GM04504 (cell line): ENCODE measurements at places on chromosomes 7 and 10.
A peak's percentile ranks its signal among the peaks of the same experiment; 100 is the strongest.

GRCh38 chr10:113108194-113108835, 158.3 kb downstream of the TCF7L2 start:
- no peak for DNase-seq

- no peak for DNase-seq
Measured at GRCh38 chr7:72307566-72307965, 104.6 kb downstream of the CALN1 start.

GRCh38 chr7:92914645-92915044, 78.3 kb upstream of the CDK6 start:
- DNase-seq = no peak

- DNase-seq = no peak
Measured at GRCh38 chr7:36438211-36438610, 48.5 kb downstream of the ANLN start.

- DNase-seq = no peak
Measured at GRCh38 chr10:116947841-116948529, 57.0 kb downstream of the SHTN1 start.

DNA sequence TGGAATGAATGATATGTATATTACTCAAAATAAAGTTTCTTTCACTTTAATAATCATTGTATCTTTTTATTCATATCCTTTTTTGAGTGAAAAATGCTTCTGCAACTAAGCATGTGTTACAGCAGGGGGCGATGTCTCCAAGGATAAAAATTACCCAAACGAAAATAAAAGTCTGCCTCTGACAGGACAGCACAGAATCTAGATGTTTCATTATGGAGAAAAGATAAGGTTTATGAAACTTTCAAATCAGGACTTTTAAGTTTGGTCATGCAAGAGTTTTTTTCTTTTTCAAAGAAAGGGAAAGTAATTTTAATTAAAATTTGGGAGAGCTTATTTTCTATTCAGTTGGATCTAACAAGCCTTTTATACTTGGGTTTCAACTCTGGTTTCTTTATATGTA, 48.4 kb downstream of the TES start:
- peak; percentile 40 for DNase-seq

DNA sequence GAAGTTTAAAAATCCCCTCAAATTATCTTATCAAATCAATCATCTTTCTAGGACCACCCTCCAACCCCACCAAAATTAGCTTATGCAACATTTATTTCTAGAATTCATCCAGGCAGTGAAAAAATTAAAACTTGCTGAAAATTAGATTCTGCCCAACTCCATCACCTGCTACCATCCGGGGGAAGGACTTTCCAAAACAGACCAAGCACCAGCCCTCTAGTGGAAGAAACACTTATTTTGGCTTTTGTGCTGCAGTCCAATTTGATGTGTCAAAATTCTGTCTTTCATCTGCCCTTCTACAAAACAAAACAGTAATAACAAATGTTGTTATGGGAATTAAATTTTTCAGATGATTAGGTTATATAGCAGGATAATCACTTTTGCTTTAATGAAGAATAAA, 35.1 kb downstream of the GCC1 start:
- DNase-seq = no peak

GRCh38 chr10:113300617-113301016, 252.2 kb upstream of the HABP2 start:
- no peak for DNase-seq

GRCh38 chr10:85620807-85621206, 745.8 kb downstream of the GRID1 start:
- no peak for DNase-seq

DNA sequence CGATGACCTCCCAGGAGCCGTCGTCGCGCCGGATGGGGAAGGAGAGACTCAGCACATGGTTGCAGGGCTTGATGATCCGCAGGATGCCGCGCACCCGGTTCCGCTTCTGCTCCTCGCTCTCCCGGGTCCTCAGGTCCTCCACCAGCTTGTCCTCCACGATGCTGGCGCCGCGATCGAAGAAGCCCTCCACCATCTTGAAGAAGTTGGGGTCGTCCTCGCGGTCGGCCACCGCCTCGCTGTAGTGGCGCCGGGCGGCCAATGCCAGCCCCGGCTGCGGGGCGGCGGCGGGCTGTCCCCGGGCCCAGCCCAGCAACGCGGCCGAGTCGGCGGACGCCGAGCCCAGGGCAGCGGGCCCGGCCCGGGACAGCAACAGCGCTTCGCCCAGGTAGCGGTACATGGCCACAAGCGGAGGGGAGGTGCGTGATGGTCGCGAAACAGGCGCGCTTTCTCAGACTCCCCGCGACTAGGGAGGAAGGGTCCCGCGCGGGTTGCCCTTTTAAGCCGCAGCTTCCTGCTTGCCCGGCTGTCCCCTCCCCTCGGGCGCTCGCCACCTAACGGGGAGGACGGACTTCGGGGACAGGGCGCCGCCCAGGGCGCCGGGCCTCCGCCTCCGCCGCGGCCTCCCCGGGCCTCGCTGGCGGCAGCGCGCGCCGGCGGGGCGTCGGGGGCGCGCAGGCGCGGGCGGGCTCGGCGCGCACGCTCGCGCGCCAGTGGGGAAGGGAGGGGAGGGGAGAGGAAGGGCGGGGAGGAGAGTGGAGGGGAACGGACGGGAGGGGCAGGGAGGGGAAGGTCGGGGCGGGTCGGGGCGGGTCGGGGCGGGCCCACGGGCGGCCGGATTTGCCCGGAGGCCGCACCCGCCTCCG, at the start of the genes GLUD1 and SHLD2:
TSS of gene GLUD1 (minus strand) at position 471 of the 863 bp plus-strand sequence. CDS start at position 397, 74 bp downstream.
TSS of gene SHLD2 (plus strand) at position 834 of the 863 bp plus-strand sequence. CDS start 56,149 bp downstream, outside the sequence.
- peak; percentile 83 for DNase-seq

- peak; percentile 52 for DNase-seq
Measured at GRCh38 chr10:86693721-86694369, 25.5 kb downstream of the LDB3 start.

DNA sequence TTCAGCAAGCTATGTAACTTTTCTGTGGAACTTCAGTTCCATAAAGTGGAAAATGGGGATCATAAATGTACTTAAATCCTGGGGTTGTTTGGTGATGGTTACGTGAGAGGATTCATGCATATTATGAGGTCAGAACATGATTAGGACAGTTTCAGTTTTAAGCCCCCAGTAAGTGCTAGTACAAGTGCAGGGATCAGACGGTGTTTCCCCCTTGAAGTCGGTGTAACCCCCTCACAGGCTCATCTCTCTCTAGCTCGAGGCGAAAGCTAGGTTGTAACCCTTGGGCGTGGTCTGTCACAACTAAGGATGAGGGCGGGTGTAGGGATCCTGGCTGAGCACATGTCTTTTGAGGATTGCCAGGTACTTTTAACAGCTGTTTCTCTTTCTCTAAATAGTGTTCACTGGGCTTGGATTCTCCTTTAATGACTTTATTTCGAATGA, 84.7 kb downstream of the SPAG6 start:
- DNase-seq = no peak

GRCh38 chr10:17026686-17027485, 102.7 kb downstream of the CUBN start:
- no peak for DNase-seq

GRCh38 chr7:158581440-158582088, 6.1 kb downstream of the PTPRN2 start:
- no peak for DNase-seq

- no peak for DNase-seq
Measured at GRCh38 chr10:92027141-92027540, 103.6 kb downstream of the BTAF1 start.

DNA sequence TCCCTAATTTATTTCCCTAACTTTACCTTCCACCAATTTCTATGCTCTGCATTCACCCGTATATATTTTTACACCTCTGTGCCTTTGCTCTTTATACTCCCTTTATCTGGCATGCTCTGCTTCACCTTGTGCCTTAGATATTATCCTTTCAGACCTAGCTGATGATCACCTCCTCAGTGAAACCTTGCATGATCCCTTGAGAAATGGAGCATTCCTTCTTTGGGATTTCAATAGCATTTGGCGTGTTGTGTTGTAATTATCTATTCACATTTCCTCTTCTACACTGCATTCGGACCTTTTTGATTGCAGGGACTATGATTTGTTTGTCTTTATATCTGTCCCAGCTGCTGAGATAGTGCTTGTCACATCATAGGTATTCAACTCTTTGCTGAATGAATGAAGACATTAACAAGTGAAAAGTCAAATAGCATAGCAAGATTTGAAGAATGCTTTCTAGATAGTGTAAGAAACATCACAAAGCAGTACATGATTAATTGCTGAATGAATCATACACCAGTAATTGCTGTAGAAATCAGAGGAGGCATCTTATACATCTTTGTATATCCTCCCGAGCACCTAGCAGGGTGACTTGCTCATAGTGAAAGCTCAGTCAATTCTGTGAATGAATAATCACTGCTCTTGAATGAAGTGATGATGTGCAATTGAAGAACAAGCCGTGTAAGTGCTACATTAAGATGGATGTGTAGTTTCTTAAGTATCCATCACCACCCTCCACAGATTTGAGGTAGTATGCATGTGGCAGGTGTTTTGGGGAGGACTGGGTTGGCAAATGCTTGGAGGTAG, 2.0 kb upstream of the TM9SF3 start:
- no peak for DNase-seq

DNA sequence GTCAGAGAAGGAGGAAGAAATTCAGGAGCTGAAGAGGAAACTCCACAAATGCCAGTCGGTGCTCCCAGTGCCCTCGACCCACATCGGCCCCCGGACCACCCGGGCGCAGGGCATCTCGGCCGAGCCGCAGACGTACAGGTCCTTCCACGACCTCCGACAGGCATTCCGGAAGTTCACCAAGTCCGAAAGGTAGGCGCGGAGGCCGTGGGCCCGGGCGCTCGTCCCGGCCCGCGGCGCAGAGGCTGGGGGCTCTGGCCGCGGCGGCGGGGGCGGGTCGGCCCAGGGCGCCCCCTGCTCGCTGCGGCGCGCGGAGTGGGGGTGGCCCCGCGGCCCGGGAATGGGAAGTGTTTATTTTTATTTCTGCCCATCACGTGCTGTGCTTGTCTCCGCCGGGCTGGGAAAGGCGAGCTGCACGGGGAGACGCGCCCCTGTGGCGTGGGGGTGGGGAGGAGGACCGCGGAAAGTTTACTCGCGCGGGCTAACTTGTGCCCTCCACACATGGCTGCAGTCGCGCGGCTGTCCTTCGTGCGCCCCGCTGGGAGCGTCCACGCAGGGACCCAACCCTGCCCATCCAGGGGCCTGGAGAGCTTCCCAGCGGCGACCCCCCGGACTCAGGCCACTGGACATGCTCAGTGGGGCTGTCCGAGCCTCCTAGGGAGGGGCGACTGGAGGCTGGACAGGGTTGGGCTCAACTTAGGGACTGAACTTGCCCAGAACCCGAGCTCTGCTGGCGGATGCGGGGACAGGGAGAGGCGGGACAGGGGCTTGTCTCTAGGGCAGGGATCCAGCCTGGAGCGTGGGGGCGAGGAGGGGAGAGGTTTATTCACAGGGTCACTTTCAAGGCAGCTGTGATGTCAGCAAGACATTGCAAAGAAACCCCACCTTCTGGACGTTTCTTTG, 82.6 kb upstream of the PRKG1 start:
- DNase-seq = peak; percentile 48

DNA sequence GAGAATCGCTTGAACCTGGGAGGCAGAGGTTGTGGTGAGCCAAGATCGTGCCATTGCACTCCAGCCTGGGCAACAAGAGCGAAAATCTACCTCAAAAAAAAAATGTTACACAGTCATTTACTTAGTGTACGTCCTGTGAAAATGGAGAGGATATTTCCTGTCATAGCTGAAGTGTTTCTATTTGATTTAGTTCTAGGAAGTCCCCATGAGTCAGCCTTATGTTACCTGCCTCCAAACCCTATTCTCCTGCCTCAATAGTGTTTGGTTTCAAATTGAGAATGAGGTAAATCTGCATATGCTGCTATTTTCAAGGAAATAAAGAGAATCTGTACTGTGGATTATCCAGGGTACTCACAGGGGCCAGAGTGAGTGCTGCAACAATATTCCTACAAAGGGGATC, 1284.5 kb upstream of the AUTS2 start:
- no peak for DNase-seq

GRCh38 chr7:52723606-52724005, 311.8 kb upstream of the POM121L12 start:
- no peak for DNase-seq

- no peak for DNase-seq
Measured at GRCh38 chr10:72785409-72785808, 93.5 kb downstream of the MCU start.

DNA sequence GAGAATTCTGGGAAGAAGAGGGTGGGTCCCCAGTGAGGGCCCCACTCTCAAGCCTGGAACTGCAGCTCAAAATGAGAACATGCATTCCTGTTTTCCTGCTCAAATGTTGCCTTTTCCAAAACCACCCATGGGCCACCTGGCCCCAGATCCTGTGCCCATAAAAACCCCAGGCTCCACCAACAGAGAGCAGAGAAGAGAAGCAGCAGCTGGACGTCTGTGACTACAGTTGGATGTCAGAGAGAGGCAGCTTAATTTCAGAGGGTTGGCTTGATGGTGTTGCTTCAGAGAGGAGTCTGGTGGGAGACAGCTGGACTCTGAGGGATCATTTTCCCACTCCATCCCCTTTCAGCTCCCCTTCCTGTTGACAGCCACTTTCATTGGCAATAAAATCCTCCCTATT, 256.4 kb downstream of the FZD1 start:
- no peak for DNase-seq

GRCh38 chr7:149855361-149856305, 17.5 kb downstream of the ZNF862 start:
- DNase-seq = peak; percentile 44

DNA sequence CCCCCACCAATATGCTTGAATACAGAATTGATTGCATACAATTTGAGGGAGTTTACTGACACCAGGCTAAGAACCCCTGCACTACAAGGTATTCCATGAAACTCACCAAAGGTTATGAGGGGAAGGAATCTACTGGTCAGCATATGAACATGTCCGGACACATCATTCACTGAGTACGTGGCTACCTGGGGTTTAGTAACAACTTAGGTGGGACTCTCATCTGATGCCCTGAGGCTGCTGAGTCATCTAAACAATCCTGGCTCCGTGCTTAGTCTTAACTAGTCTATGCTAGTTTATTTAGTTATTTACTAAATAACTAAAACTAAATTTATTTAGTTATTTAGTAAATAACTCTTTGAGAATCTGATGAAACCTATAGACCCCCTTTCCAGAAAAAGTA, 11.3 kb downstream of the PI4K2A start:
- no peak for DNase-seq

DNA sequence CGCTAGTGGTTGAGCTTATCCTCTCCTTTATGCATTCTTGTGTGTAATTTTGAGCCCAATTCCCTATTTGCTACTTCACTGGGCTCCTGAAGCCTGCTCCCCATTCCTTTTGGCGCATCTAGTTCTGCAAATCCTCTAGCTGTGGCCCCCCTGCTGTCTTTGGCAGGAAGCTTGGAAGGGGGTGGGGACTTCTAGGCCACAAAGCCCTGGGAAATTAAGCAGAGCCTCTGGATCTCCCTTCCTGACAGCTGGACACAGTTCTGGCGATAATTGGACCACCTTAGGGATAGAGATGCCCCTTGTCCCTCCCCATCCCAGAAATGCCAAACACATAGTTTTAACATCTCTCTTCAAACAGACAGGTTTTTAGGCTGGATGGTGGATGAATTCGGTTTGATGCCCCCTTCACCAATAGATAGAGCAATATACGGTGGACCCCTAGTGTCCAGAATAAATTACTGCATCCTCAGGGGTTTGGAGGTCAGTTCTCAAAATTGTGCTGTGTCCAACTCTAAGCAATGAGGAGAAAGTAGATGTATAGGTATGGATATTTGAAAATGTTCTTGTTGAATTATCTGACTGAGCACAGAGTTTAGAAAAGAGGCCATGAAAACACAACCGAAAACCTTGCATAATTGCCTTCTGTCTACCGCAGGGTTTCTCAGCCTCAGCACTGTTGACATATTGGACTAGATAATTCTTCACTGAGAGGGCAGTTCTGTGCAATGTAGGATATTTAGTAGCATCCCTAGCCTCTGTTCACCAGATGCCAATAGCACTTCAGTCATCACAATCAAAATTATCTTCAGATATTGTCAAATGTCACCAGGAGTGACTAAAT, 75.5 kb downstream of the PAPSS2 start:
- peak; percentile 14 for DNase-seq

- DNase-seq = no peak
Measured at GRCh38 chr7:98105942-98106544, 619 bp upstream of the LMTK2 start.
